ENCODE measurements at places on chromosomes 7 and 10.

DNA sequence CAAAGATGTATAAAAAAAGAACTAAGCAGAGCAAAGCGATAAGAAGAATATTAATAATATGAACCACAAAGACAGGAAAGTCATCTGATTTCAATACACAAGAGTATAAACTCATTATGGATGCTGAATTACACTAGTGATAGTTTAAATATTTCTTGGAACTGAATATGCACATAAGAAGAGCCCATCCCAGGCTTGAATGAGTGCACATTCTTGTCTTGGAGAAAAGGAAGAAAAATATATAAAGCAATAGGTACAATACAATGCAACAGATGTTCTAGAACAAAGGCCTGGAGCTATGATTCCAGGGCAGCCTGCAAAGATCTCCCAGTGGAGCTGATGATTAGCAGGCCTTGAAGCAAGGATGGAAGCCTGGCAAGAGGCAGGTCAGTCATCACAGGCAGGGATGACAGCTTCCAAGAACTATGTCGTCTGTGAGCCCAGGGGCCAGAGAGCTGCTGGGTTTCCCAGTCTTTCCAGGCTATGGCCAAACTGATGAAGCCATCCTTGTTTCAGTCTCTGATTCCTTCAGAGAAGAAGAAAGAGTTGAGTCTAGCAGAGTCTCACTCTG is 277.6 kb downstream of the KCNMA1 start:
- DNase-seq: no peak

DNA sequence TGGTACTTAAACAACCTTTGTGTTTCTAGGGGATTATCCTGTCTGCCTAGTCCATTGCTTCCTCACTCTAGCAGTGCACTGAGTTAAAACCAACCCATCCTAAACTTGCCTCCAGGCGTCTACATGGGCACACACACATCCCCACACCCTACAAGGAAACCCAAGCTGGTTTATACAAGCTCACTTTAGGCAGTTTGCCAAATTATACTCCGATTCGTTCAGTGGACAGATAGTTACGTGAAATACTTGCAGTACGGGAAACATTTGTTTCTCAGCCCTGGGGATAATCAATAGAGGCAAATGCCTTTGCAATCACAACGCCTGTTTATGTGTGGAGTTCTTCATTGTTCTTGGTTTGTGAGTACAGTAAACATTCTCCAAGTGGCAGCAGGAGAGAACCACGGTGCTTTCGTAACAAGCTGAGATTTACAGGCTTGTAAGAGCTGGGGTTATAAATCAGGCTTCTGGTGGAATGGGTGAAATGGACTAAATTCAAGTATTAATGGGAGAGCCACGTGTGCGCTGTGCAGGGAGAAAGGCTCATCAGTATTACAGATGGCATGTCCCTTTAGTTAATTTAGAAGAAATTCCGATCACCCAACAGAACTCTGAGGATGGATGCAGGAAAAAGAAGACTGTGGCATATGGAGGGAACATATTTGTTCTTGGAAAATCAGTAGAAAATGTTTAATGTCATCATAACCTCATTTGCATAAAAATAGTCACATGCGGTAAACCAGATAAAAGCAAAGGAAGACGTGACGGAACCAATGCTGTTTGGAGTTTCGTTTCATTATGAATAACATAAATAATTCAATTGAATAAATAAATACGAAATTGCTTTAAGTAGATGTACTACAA is 217.1 kb downstream of the GALNT17 start:
- DNase-seq: no peak

DNA sequence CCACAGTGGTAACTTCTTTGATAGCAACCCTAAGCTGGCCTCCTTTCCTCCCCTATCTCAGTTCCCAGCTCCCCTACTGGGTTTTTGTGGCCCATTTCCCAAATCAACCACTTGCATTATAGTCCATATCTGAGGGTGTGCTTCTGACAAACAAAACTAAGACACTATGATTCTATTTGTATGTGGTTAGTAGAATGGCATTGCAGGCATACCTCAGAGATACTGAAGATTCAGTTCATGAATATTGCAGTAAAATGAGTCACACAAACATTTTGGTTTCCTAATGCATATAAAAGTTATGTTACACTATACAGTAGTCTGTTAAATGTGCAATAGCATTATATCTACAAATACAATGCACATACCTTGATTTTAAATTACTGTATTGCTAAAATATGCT is 15.4 kb upstream of the TMEM243 start:
- no peak for DNase-seq

DNA sequence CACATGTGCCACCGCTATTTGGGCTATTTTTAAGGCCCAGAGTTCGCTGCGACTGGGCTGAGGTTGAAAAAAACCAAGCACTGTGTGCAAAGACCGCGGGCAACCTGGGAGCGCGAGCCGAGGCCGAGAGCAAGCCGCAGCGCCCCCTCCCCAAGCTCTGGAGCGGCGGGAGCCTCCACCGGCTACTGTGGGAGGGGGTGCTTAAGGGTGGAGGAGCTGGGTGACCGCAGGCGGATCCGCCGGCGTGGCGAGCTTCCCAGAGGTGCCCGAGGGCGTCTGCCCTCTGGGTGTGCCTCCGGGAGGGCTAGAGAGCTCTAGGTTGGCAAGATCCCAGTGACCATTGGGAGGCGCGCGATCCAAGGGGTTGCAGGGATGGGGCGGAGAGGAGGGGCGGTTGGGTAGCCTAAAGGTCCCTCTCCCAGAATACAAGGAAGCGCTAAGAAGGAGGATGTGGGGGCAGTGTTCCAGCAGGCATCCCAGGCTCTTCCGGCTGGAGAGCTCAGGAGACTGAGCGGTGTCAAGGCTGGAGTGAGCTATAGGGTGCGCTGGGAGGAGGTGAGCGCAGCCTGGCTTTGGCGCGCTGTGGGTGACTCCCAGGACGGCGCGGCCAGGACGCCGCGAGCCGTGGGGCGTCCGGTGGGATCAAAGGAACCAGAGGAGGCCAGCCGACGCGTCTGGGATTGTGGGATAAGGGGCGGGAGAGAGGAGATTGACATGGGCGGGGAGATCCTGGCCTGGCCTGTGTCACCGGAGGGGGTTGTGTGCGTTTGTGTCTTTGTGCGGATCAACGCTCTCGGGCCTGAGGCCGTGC is 8.0 kb downstream of the DLX5 start:
- DNase-seq: no peak

GRCh38 chr7:144384071-144384470 is 19.4 kb downstream of the NOBOX start:
- no peak for DNase-seq

- DNase-seq: no peak
Observed at GRCh38 chr10:48834189-48834965, 105.3 kb downstream of the LRRC18 start.

GRCh38 chr7:132828502-132828901 is 252.2 kb upstream of the PLXNA4 start:
- no peak for DNase-seq

DNA sequence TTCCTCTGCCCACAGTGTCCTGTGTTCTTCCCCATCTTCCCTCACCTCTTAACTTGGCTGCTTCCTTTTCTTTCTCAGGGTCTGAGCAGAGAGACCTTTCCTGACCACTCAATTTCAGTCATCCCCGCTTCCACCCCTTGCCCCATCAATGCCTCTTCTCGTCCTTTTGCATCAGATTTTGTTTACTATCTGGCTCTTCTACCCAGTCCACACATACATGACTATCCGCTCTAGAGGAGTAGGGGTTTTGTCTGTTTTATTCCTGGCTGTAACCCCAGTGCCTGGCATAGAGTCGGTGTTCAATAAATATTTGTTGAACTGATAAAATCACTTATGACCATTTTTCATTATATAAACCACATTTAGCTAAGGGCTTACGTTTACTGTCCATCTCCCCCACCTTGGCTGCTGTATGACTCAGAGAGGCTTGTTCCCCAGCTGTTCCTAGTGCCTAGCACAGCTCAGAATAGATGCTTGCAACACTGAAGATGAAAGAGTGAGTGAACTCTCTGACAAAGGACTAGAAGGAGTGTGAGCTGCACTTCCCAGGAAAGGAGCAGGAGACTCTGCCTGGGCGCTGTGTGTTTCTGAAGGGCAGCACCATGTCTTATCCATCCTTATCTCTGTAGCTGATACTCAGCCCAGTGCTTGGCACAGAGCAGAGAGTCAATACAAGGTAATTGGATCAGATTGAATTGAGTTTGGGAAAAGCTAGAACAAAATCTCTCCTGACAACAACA is 21.9 kb downstream of the ARID5B start:
- no peak for DNase-seq

GRCh38 chr7:148337995-148338747 is 252.4 kb upstream of the C7orf33 start:
- no peak for DNase-seq

DNA sequence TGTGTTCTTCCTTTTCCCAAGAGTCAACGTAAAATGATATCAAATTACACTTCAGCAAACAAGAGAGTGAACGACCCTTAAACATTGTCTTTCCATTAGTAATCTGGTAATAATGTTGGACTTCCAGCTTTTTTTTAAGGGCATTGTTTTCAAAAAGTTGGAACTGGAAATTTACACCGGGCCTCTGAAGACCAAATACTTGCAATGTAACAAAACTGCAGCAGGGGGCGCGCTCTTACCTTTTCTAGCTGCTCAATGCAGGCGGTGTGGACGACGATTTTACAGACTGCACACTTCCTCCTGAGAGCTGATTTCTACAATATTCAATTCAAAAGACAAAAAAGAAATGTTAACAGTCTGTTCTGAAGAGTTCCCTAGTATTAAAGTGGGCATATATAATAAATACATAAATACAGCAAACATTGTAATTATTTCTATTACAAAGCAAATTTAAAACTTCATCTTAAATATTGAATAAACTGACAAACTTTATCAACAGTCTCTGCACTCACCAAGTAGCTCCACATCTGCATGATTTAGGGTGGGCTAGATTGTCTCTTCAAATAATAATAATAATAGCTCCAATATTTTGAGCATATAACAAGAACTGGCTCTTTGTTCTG is 190.4 kb downstream of the DGKI start:
- DNase-seq: peak; percentile 11

DNA sequence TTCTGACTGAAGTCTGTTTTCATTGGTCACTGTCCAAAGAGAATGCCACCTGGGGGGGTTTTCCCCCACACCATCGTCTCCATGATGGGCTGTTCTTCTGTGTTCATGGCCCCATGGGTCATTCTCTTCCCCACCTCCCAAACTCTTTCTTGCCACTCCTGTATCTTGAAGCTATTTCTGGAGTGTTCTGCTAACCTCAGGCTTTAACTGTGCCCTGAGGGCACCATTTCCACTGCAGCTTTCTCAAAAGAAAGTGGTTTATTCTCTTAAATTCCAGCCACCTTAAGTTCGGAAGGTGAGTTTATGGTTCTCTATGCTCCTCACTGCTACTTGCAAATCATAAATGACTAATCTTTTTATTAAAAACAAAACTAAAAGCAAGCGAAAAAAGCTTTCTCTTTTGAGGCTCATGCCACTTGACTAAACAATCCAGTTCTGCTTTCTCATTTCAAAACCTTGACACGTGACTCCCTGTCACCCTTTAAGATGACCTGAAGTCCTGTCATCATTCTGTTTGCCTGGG is 7.4 kb upstream of the APBB1IP start:
- DNase-seq: no peak

GRCh38 chr7:141685285-141686023 is 16.5 kb downstream of the DENND11 start:
- DNase-seq: no peak

DNA sequence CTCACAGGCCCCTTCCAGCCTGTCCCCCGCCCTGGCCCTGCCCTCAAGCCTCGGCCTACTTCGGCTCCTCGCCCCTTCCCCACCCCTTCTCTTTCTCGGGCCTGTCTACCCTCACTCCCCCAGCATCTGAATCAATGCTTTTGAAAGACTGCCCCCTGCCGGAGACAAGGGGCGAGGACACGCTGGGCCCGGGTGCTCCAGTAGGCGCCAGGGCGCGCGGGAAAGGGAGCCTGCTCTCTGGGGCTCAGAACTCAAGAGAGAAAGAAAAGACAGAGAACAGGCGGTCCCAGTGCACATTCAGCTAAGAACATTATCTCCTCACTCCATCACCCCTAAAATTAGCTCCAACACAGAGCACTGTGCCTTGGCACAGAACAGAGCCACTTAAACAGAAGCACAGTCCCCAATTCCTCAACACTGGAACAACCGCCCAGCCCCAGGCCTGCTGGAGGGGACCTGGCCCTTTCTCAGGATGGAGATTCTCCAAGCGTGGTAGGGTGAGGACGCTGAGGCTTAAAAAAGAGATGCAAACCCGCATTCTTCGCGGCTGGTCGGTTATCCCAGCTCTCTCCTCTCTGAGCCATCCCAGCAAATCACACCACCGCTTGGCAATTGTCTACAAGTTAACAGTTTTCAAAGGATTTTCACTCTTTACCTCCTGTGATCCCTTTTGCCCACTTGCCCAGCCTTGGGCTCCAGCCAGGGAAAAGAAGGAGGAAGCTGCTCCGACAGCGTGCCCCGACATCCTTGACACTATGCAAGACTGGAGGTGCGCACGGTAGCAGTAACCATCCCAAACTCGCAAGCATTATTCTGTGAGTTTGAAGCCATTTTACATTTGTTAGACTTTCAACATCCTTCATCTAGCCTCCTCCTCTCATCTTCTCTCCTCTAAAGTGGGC is 2.1 kb downstream of the GIGYF1 start:
- peak; percentile 70 for DNase-seq

GRCh38 chr7:16367115-16367514 is 54.2 kb downstream of the CRPPA start:
- no peak for DNase-seq

- DNase-seq: no peak
Observed at GRCh38 chr7:71472962-71473361, 341.0 kb downstream of the GALNT17 start.

DNA sequence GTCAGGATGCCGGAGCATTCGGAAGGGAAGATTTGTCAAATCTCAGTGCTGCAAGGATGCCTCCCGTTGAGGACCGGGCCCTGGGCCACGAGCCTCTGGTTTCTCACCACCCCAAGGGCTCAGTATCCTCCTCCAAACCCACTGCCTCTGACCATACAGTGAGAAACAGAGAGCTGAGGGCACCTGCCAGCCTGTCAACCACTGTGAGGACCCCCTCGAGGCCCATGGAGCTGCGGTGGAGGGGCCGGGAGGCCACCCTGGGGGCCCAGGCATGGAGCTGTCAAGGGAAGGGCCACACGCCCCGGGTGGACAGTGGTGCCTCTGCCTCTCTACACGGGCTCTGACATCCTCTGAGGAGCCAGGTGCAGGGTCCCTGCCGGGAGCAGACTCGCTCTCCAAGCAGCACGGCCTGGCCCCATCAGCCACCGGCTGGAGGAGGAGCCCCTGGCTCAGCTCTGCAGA is 248.0 kb upstream of the TCERG1L start:
- DNase-seq: no peak

DNA sequence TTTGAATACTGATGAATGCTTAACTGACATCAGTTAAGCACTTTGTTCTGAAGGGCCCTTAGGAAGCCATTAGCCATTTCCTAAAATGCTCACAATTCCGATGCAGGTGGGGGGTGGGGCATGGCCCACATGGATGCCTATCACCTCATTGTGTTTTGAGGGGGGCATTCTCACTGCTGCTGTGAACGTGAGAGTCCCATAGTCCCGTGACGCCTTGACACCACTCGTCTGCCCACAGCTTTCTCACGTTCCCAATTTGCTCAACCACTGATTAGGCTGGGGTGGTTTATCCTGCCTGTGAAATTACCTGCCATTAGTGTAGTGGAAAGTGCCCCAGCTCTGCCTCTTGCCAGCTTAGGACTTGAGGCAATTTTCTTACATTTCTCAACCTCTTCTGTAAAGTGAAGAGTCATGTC is 31.9 kb downstream of the DUSP5 start:
- DNase-seq: no peak
